NCI-H1436 (cell line): ENCODE measurements at places on chromosomes 1 and 21.
A peak's percentile ranks its signal among the peaks of the same experiment; 100 is the strongest.

DNA sequence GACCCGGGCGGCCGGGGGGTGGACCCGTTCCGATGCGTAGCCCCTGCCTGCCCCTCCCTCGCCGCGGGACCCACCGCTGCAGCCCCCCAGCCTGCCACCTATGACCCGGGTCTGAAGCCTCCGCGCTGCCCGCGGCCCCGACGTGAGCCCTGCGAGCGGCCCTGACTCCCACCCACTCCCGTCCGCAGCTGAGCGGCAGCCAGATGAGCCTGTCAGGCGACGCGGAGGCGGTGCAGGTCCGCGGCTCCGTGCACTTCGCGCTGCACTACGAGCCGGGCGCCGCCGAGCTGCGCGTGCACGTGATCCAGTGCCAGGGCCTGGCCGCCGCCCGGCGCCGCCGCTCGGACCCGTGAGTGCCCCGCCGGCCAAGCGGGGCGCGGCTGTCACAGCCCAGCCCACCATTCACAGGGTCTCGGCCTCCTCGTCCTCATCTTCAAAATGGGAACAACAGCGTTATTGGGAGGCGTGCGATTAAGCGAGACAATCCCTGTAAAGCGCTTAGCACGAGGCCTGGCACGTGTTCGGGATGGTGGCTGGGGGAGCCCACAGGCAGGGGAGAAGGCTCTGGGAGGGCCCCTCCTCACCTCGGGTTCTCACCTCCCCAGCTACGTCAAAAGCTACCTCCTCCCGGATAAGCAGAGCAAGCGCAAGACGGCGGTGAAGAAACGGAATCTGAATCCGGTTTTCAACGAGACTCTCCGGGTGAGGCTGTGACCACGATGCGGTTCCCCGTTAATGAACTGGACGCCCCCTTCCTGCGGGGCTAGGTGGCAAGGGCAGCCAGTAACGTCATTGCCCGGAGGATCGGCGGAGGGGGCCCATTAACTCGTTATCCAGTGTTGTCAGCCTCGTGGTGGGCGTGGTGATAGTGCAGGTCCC lies 8.2 kb downstream of the SYTL1 start:
- DNase-seq = peak; percentile 56

DNA sequence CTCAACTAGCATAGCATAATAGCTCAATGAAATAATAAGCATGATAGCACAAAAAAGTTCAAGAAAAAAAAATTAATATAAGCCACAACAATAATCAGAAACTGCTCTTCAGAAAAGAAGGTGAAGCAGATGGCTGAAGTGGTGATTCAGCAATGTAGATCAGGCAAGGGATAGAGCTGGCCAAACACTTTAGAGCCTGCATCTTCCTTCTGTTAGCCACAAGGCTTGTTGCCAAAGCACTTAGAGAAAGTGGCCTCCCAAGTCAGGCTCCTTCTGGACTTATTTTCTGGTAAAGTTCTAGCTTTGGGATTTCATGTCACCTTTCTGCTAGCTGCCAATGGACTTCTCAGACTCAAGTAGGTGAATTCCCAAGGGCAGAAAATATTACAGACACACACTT lies 60.3 kb upstream of the C1orf87 start:
- DNase-seq = no peak

DNA sequence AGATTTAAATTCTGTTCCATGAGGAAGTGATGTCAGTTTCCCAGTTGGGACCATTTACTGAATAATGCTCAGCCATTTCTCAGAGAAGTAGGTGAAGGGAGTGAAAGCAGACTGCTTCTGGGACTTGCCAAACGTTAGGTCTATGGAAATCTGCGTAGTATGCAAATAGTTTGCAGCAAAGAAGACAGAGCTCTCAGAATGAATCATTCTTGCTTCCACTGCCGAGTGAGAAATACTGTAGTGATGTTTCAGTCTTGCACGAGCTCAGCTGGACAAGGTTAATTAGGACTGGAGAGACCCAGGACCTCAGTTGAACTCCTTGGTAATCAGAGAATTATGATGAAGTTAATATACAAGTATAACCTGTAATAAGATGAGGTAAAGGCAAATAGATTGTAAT lies 317.7 kb upstream of the DAB1 start:
- no peak for DNase-seq

DNA sequence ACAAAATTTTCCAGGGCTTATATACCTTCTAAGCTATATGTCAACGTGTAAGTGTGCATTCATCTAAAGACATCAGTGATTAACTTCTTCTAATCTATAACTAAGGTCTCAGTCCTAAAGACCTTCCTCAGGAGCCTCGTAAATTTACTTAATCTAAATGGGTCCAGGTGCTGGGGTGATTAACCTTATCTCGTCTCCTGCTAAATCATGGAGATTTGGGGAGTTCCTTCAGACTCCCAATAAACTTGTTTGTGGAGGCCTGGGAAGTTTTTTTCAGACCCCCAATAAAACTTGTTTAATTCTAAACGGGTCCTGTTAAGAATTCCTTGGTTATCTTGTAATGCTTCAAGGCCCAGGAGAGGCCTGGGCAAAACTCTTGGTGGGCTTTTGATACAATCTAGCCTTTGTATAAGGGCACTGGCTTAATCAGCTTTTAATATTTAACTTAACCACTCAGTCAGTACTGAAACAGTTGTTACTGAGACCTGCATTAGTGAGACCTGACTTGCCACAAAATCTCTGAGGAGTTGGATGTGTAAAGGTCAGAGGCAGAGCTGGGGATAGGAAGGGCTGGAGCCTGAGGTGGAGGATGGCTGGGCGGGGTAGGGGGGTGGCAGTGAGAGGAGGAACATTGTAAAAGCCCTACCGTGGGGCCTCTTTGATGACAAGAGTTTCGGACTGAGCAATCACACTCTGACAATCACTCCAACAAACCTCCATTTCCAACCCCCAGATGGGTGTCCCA lies 6.2 kb upstream of the HMGCS2 start:
- no peak for DNase-seq

GRCh38 chr1:53025034-53025768 lies 36.8 kb upstream of the PODN start:
- no peak for DNase-seq

- peak; percentile 85 for DNase-seq
Observed at GRCh38 chr1:161159087-161159912, at the start of gene USP21. USP21 (plus strand) TSS chr1:161159500; CDS start chr1:161160641, 1,141 bp downstream.

- peak; percentile 2 for DNase-seq
Observed at GRCh38 chr1:37692834-37693175, 489 bp downstream of the CDCA8 start.

DNA sequence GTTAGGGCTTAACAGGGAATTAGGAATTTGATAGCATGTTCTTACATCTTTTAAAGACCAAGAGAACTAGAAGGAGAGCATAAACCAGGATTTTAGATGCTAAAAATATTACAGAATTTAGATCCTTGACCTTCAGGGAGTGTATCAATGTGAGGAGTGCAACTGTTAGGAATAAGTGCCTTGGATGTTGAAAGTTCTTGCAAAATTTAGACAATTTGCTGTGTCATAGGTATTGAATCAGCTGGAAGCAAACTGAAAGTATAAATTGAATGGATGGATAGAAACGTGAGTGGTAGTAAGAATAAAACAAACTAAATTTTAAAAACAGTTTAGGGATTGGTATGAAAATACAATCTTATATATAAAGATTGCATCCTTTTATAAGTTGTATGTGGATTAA lies 27.7 kb downstream of the PPP1R12B start:
- no peak for DNase-seq
